Naive thymus-derived CD8-positive, alpha-beta T cell (primary cell): ENCODE measurements at places on chromosomes 1 and 21.

GRCh38 chr1:19458815-19459417, 26.4 kb downstream of the CAPZB start:
- no peak for DNase-seq

- DNase-seq, result no peak
Measured at GRCh38 chr1:107926436-107927080, 38.4 kb downstream of the VAV3 start.

DNA sequence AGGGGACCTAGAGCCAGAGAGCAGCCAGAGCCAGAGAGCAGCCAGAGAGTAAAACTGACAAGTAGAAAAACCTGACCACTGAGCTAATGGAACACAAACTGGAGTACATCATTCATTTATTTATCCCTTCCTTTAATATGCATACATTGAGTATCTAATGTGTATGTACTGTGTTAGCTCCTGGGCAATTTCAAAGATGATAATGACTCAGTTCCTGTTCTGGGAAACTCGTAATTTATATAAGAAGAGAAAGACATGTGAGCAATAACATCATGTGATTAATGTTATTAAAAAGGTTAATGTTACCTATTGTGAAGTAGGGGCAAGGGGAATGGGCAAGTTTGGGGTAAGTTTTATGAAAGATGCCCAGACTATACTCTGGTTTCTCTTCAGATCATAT, 199.9 kb downstream of the TNR start:
- no peak for DNase-seq

DNA sequence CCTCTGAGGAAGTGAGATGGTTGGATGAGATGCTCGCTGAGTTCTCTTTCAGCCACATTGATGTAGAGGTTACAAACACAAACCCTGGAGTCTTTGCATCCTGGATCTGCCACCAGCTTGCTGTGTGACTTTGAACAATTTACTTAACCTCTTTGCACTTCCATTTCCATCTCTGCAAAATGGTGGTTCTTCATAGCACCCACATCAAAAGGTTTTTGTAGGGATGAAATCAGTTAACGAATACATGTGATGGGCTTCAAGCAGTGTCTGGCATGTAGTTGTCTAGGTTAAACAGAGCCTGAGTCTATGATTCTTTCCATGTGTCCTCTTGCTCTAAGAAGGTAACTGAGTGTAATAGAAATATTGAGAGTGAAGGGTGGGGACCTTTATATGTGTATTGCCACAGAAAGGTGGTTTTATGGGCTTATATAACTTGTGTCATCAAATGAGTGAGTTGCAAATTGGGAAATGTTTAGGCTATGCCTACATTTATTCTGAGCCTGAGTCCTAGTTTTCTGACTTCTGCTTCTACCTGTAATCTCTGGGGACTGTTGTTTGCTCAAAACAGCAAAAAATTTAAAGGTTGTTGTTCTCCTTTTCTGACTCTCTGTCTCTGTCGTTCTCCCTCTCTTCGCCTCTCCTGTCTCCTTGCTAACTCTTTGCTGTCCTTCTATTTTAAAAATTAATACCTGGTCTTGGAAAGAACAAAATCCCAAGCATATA, 27.3 kb upstream of the LRRN2 start:
- no peak for DNase-seq

GRCh38 chr1:49995734-49996133, 28.0 kb downstream of the AGBL4 start:
- DNase-seq, result no peak

DNA sequence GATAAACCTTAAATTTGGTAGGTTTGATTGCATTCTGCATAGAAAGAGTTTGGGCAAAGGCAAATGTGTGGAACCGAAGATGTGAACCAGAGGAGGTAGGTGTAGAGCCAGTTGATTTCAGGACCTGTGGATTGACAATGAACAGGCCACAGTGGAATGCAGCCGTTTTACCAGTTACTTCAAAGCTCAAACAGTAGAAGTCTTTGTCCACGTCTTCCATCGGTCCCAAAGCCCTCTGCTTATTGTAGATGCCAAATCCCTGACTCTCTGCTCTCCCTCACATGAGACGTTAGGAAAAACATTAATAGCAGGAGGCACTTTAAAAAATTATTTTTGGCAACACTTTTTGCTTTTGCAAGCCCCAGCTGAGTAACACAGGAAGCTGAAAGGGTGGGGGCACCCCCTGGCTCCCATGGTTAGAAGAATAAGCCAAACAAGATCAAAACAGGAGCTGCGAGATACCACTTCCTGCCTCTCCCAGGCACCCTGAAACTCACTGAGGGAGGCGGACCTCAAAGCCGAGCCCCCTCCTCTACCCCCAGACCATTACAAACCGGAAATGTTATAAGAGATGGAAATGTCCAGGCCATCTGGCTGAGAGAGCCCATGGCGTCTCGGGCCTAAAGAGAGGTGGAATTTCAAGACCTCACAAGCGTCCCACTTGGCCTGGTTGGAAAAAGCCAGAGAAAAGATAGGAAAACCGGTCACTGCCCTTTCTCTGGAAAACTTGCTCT, 13.5 kb downstream of the TRAF3IP3 start:
- peak; percentile 60 for DNase-seq

DNA sequence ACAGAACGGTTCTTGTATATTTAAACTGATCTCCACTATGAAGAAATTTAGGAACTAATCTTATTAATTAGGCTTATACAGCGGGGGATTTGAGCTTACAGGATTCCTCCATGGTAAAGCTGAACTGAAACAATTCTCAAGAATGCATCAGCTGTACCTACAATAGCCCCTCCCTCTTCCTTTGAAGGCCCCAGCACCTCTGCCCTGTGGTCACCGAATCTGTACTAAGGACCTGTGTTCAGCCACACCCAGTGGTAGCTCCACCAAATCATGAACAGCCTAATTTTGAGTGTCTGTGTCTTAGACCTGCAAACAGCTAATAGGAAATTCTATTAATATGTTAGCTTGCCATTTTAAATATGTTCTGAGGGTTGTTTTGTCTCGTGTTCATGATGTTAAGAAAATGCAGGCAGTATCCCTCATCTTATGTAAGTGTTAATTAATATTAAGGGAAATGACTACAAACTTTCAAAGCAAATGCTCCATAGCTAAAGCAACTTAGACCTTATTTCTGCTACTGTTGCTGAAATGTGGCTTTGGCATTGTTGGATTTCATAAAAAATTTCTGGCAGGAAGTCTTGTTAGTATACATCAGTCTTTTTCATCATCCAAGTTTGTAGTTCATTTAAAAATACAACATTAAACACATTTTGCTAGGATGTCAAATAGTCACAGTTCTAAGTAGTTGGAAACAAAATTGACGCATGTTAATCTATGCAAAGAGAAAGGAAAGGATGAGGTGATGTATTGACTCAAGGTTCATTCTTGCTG, 147.2 kb downstream of the NR5A2 start:
- no peak for DNase-seq

- no peak for DNase-seq
Measured at GRCh38 chr1:59070610-59071009, 226.3 kb upstream of the FGGY start.

GRCh38 chr1:209746451-209747165, 9.2 kb upstream of the TRAF3IP3 start:
- DNase-seq, result no peak
